ENCODE measurements at places on chromosomes 4 and X.

DNA sequence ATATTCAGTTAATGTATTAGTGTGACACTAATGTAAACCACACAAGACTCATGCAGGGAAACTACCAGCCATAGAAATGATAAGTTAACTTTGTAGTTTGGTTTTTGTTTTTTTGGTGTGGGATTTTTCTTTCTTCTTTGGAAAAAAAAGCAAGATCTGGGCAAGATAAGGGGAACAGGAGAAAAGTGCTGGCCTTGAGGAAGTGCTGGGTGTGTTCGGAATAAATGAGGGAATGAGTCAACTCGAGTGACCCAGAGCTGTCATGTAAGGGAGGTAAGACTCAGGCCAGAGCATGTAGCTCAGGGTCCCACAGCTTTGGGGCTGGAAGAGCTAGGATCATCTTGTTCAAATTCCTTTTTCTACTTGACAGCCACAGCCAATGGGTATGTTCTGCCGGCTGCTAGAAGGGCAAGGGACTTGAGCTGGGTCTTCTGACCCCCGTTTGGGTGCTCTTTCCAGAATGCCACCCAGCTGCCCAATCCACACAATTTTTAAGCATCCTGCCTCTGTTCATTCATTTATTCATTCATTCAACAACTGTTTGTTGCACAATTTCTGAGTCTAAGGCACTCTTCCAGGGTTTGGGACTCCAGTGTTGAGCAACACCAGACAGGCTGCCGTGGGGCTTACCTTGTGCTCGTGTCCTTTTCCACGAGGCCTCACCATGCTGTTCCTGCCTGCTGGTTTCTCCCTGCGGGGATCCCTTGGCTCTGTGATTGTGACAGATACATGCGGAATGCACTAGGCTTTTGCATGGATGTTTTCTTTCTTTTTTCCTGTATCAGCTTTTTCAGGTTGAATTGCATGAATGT is 54.5 kb downstream of the CLDN34 start:
- DNase-seq = no peak

DNA sequence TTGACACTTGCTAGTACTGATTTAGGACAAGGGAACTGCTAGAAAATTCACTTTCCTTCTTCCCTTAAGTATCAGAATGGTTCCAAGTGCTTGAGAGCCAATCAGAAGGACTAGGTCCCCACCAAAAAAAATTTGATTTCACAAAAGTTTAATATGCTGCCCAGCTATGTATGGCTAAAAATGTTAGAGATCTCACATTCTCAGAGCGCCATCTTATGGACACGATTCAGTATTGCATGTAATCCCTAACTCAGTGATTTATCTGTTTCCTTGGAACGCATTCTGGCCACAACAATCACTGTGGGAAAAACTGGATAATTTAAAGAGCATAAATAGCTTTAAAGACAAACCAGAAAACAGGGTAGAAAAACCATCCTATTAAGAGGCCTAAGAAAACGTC is 255.1 kb upstream of the GPC4 start:
- no peak for DNase-seq

GRCh38 chr4:162959046-162959445 is 207.6 kb downstream of the NAF1 start:
- peak; percentile 11 for DNase-seq

DNA sequence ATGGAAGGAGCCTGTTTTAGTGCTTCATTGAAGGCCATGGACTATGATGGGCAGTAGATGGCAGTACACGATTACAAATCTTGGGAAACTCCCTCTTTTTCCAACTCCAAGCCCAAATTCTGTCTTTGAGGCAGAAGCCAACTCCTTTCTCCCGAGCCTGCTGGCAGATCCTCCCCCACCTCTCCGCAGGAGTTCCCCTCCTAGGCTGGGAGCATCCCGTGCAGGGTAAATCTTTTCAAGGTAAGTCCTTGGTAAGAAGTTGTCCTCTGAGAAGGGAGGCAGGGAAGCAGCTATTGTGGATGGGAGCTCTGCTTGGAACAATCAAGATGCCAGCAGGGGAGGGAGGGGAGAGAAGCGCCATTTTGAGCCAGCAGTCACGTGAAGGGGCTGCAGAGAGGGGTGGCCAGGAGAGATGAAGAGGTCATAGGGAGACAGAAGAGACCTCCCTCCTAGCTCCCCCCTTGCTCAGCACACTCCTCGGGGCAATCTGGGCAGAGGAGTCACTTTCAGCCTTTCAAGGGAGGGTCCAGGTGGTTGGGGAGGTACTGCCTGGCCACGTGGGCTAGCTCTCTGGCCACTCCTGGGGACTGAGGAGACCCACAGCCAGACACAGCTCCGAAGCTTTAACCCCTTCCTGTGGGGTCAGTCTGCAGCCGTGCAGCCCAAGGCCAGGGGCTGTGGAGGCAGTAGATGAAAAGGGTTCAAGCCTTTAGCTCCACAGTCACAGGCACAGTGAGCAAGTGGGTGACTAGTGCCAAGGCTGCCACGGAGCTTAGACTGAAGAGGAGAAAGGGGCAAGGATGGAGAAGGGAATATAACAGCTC is 9.6 kb downstream of the CC2D2A start:
- DNase-seq = peak; percentile 81

DNA sequence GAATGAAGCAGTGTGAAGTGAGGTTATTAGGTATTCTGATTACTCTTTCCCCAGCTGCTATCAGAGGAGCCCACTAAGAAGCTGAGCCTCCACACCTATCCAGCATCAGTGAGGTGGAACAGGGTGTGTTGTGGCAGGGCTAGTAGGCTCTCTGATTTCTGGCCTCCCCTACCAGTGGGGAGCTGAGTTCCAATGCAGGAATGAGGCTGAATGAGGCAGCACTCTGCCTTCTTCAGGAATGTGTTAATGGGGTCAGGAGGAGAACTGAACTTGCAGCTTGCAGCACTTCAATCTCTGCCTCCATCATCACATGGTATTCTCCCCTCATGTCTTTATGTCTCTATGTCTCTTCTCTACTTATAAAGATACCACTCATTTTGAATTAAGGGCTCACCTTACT is 26.9 kb downstream of the SOX3 start:
- no peak for DNase-seq

GRCh38 chrX:11137543-11138139 is 26.5 kb downstream of the HCCS start:
- DNase-seq = no peak

DNA sequence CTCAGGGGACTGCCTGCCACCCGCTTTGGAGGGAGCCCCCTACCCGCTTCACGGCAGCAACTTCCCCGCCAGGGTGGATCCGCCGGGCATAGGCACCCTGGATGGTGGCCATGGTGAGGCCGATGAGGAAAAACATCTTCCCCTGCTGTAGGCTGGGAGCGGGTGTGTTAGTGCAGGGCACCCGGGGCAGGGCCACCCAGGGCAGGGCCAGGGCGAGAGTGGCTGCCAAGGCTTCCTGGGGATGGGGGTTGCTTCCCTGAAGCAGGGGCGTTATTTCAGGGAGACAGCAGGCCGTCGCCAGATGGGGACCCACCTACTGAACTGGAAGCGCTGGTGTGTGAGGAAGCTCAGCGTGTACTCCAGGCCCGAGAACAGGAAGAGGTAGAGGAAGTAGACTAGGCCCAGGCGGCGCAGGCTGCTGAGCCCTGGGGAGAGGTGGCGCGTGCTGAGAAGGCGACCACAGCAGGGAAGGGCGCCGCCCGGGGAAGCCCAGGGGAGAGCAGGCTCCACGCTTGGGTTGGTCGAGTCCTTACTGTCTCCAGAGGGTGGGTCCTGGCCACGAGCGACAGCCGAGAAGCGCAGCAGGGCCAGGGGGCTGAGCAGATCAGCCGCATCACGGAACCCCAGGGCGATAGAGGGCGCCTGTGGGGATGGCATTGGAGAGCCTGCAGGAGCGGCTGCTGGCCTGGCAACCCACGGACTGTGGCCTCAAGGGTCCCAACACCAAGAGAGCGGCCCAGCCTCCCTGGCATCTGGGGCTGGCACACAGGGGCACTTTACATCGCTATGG is 31.5 kb downstream of the NOP14 start:
- DNase-seq = peak; percentile 56

- no peak for DNase-seq
These were observed 642 bp downstream of the HMGN5 start for GRCh38 chrX:81201071-81201470.

DNA sequence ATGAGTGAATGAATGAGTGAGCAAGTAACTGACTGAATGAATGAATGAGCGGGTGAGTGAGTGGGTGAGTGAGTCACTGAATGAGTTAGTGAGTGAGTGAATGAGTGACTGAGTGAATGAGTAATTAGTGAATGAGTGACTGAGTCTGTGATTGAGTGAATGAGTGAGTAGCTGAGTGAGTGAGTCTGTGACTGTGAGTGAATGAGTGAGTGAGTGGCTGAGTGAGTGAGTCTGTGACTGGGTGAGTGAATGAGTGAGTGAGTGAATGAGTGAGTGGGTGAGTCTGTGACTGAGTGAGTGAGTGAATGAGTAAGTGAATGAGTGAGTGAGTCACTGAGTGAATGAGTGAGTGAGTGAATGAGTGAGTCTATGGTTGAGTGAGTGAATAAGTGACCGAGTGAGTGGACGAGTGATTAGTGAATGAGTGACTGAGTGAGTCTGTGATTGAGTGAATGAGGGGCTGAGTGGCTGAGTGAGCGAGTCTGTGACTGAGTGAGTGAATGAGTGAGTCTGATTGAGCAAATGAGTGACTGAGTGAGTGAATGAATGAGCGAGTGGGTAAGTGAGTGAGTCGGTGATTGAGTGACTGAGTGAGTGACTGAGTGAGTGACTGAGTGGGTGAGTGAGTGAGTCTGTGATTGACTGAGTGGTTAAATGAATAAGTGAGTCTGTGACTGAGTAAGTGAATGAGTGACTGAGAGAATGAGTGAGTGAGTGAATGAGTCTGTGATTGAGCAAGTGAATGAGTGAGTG is 223.0 kb upstream of the PSAPL1 start:
- DNase-seq = no peak

- peak; percentile 44 for DNase-seq
These were observed 174.2 kb upstream of the JADE1 start for GRCh38 chr4:128635141-128635954.

DNA sequence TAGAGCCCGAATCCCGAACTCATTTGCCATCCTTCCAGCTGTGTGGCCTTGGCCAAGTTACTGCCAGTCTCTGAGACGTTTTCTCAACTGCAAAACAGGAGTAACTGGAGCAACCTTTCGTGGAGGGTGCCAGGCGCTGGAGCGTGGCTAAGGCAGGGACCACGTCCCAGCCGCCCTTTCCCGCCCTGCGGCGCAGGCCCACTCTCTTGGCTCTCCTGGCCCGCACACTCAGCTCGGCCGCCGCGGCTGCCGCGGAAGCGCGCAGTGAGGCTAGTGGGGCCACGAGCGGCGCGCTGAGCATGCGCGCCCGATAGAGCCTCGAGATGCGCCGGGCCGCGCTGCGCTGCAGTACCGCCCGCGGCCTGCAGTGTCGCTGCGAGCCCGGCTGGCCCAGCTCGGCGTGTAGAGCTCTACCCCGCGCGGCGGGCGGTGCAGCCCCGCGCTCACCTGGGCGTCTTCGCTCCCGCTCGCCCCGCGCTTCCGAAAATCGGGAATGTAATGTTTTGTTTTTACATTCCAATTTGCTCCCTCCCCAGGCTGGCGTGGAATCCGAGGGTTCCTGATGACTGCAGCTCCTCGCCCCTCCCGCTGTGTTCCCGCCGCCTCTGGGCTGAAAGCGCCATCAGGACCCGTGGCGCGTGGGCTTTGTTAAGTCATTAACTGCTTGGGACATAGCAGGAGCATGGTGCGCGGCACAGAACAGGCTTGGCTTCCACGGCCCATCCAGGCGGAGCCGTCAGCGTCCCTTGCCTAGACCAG is 4.0 kb upstream of the ZNF518B start:
- no peak for DNase-seq

DNA sequence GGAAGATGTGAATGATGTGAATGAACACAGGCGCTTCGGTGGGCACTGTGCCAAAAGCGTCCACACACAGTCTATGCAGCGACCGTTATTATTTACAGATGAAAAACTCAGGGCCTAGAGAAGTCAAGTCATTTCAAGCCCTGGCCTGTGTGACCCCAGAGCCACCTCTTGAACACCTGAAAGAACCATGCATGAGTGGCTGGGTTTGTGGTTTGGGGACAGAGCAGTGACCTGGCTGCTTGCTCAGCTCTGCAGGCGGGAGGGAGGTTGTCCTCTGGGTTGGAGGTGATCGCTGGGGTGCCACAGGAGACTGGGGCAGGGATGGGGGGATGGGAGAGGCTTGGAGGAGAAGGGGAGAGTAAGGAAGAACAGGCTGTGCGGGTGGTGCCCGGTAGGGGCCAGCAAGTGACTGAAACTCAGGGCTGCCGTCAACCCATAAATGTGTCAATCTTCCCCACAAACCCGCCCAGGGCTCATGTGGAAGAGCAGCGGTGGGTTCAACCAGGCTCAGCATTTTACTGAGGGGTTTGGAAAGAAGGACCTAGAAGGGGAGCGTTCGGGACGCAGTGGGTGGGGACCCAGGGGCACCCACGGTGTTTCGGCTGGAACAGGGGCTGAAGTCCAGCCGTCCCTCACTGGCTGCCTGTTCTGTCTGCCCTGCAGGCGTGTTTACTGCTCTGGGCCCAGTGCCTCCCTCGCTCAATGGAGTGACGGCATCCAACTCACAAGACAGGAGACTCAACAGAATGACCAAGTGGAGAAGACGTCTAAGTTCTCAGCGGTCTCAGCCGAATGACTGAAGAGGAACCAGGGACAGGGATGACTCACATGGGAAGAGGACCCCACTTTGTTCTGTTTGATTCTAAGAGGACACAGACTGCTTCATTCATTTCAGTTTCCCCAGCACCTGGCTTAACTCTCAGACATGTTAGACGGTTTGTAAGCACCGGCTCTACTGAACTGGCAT is 167.8 kb downstream of the AFAP1 start:
- no peak for DNase-seq

- no peak for DNase-seq
These were observed 10.3 kb upstream of the ODAPH start for GRCh38 chr4:75545526-75545925.

- no peak for DNase-seq
These were observed 16.7 kb downstream of the LGI2 start for GRCh38 chr4:25013756-25014661.

GRCh38 chrX:49171752-49172279 is at the start of gene PLP2:
Gene PLP2 (plus strand): TSS chrX:49171898. CDS start chrX:49172001, 103 bp downstream.
- peak; percentile 40 for DNase-seq

GRCh38 chrX:100830547-100830946 is 10.4 kb downstream of the CSTF2 start:
- DNase-seq = no peak

DNA sequence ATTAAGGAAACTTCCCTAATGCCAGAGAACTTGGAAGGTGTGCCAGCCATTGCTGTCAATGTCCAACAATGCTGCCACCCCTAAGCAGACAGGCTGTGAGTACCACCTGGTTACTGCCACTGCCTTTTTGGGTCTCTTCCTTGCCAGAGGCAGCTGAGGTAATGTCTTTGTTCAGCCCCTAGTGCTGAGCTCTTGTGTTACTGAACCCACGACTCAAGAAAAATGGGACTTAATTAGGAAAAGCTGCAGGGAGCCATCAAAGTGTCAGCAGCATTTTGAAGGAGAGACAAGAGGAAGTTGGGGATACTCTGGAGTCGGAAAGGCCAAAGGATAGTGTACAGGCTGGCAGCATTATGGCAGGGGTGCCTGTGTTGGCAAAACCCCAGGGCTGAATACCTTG is 283.7 kb downstream of the AFF2 start:
- DNase-seq = no peak

DNA sequence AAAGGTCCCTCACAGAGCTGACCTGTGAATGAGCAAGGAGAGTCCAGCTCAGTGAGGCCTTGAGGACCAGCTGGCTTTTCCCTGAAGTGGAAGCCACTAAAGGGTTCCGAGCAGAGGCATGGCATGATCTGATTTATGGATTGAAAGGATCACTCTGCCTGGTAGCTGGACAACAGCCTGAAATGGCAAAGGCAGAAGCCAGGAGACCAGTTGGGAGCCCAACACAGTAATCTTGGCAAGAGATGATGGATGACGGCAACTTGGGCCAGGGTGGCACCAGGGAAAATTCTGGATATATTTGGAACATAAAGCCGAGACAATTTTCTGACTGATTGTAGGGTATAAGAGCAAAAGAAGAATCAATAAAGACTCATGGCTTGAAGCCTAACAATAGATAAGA is 69.3 kb upstream of the STIM2 start:
- DNase-seq = no peak

Measured in head of caudate nucleus (tissue), 42 donors.